NCI-H1092 treated with DMSO at 0.1 percent for 48 hours (cell line): ENCODE measurements at places on chromosomes 5 and 9.
A peak's percentile ranks its signal among the peaks of the same experiment; 100 is the strongest.

- no peak for DNase-seq
Measured at GRCh38 chr9:83154821-83155220, 91.9 kb upstream of the RASEF start.

GRCh38 chr9:37943345-37944265 is 39.7 kb upstream of the SLC25A51 start:
- no peak for DNase-seq

DNA sequence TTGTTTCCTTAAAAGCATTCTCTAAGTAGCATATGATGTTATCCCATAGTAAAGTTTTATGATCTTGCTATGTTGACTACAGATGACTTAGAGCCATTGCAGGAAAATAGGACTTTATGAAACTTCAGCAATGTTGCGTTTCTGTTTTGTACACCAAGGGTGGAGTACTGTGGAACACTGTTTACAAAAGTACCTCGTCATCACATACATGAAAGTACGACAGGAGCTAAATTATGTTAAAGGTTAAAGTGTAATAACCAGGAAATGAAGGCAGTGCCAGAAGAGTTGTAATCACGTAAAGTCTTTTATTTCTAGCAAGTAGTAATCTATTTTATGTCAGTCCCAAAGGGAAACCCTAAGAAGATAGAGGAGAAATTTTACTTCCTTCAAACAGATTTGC is 50.9 kb downstream of the C9orf85 start:
- no peak for DNase-seq

DNA sequence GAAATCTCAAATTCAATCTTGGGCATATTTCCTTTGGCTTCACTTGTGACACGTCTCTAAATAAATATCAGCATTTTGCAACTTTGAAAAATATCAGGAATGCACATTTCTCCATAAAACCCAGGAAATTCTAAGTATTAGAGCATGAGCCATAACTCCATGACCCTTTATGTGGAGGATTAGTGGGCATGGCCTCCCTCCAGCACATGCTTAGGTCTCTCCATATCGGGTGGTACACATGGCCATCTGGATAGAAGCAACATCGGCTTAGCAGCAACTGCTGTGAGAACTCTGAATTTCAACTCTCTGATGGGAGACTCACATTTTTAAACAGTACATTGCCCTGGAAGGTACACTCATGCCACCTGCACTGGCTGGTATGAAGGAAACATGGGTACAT is 73.7 kb upstream of the EGFLAM start:
- DNase-seq: no peak

DNA sequence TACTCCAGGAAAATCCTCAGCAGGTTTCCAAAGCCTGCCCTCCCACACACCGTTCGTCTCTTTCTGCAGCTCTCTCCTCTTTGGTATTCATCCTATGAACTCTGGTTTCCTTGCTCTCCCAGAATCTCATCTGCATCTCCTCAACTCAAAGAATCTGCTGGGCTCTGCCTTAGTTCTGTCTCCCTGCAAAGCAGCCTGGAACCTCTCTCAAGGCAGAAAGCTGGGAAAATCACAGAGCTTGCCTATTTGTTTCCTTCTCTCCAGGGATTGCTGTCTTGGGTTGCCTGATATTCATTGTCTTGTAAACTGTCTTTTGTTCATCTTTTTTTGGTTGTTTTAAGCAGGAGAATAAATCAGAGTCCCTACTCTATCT is 5.3 kb upstream of the ERAP2 start:
- no peak for DNase-seq

- DNase-seq: no peak
Measured at GRCh38 chr9:124767821-124768220, 3.3 kb downstream of the NR6A1 start.

GRCh38 chr5:39014561-39014960 is 59.6 kb downstream of the RICTOR start:
- DNase-seq: no peak

GRCh38 chr5:1542781-1543180 is 19.0 kb upstream of the LPCAT1 start:
- no peak for DNase-seq

- peak; percentile 12 for DNase-seq
Measured at GRCh38 chr9:69223605-69224004, 49.5 kb downstream of the TJP2 start.

- DNase-seq: peak; percentile 42
Measured at GRCh38 chr9:83620841-83621636, 1.9 kb upstream of the IDNK start.

- DNase-seq: no peak
Measured at GRCh38 chr9:75429531-75430475, 341.5 kb downstream of the OSTF1 start.
